ENCODE measurements at places on chromosomes 3 and 15. TPM values are rescaled to one million over a fixed set of nuclear protein-coding genes. Genes with fewer than 3 reads are reported as not detected.
A peak's percentile ranks its signal among the peaks of the same experiment; 100 is the strongest.

- DNase-seq: no peak
Observed at GRCh38 chr3:193377591-193377990, 962 bp downstream of the ATP13A5 start.

DNA sequence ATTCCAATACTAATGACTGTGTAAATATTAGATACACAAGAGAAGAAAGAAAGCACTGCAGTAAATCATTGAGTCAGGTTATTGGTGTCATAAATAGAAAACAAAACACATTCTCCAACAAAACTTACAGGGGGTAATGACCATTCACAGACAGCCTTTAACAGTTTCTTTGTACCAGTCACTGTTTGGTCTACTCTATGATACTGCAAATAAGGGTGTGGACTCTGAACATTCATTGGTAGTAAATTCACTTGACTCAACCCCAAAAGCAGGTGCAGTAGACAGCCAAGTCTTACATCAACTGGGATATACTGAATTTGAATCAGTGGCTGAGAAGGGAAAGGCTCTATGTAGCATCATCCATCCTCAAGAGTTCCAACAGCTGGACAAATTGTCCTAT is 463.5 kb downstream of the FOXP1 start:
- DNase-seq: no peak

The SSUH2 gene
- total RNA-seq: 0.44 TPM

GRCh38 chr3:8581373-8581772 is 63.2 kb downstream of the SSUH2 start:
- DNase-seq: no peak

The IL12A gene
- total RNA-seq: 0.22 TPM

DNA sequence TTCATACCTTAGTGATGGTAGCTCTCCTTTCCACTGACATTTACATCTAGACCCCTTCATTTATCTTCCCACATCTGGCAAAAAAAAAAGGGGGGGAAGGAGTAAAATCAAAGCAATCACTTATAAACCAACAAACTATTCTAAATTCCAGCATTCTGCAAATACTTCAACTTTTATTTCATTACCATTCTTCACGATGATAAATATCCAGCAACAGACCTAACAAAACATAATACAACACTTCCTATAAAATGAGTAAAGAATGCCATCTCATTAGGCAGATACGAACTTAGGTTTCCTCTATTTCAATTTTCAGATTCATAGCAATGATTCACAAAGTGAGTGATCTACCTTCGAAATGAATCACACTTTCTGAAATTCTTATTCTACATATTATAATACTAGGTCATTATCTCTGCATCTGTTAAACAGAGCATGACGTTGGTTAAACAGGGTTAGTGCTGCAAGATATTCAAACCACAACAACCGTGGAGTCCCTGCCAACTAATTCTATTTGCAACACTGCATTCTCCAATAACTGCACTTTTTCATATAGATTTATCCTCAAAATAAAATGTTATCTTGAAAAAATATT is at the start of gene LRRFIP2:
LRRFIP2 (minus strand) TSS at position 51 of the 595 bp plus-strand sequence. CDS start 25,599 bp downstream, outside the sequence.
- DNase-seq: no peak

- DNase-seq: no peak
Observed at GRCh38 chr15:48025118-48025517, 95.7 kb upstream of the SLC24A5 start.

GRCh38 chr15:73660455-73660854 is 23.7 kb upstream of the CD276 start:
- no peak for DNase-seq

The CCNB2 gene
- total RNA-seq: 0.94 TPM

GRCh38 chr3:127226457-127226856 is 33.5 kb downstream of the PRR23E start:
- DNase-seq: no peak

- DNase-seq: no peak
Observed at GRCh38 chr3:53711387-53711786, 134.8 kb downstream of the CHDH start.

The SOX14 gene
- not detected for total RNA-seq

The HYAL3 gene
- 2.0 TPM for total RNA-seq

GRCh38 chr3:141456301-141456625 is 30.6 kb upstream of the RASA2 start:
- no peak for DNase-seq

DNA sequence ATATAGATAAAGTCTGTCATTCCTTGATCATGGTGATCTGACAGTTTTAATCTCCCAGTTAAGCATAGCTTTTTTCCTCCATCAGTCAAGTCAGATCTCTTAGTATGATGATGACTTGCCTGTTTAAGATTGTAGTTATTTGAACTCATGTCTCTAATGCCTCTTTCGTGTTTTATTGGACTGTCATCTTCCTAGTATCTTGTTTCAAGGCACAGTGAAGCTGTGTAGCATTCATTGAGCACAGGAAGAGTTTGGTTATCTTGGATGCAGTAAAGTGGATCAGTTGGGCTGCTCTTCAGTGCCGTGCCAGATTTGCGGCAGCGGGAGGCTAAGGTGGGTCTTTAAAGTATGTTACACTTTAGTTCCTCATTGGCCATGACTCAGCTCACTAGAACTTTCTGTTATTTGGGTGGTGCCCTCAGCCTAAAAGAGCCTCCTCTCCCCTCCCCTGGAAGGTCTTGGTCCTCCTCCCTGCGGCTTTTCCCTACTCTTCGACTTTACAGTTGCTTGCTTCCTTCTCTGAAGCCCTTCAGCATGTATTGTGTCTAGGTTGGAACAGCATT is 45.7 kb upstream of the SKOR1 start:
- no peak for DNase-seq

The ARHGAP31 gene
- total RNA-seq: 28.7 TPM

- no peak for DNase-seq
Observed at GRCh38 chr3:33687406-33688010, 30.5 kb downstream of the CLASP2 start.

The PTX3 gene
- 2.7 TPM for total RNA-seq

DNA sequence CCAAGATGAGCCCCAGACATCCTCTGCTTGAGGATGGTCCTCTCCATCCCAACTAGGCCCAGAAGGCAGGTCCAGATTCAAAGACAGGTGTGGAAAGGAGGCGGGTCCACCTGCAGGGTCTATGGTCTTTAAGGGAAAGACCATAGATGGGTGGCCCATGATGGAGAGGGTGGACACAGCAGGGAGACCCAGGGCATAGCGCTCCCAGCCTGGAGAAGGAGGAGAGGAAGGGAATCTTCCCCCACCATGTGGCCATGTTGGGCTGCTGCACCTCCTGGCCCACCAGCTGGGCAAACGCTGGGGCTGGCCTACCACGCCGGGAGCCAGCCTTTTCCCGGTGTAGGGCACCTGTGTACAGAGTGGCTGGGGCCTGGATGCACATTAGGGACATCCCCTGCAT is 265.2 kb upstream of the TLE3 start:
- peak; percentile 66 for DNase-seq

The DAZL gene
- total RNA-seq: not detected

DNA sequence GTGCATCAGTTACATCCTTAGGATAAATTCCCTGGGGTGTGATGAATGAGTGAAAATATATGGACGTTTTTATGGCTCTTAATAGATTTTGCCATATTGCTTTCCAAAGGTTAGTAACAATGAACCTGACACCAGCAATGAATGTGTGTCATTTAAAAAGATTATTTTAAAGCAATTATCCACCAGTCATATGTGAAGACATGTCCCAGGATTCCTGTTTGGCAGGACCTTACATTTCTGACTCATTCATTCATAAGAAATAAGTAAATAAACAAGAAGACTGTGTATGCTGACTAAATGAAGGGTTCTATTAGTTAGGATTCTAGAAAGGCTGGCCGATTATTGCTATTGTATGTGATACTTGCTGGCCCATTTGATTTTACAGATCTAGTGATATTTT is 201.5 kb downstream of the SOX2 start:
- DNase-seq: no peak

The FGF7 gene
- 23.8 TPM for total RNA-seq

The GRM2 gene
- 0.57 TPM for total RNA-seq

The IP6K2 gene
- total RNA-seq: 69.4 TPM

DNA sequence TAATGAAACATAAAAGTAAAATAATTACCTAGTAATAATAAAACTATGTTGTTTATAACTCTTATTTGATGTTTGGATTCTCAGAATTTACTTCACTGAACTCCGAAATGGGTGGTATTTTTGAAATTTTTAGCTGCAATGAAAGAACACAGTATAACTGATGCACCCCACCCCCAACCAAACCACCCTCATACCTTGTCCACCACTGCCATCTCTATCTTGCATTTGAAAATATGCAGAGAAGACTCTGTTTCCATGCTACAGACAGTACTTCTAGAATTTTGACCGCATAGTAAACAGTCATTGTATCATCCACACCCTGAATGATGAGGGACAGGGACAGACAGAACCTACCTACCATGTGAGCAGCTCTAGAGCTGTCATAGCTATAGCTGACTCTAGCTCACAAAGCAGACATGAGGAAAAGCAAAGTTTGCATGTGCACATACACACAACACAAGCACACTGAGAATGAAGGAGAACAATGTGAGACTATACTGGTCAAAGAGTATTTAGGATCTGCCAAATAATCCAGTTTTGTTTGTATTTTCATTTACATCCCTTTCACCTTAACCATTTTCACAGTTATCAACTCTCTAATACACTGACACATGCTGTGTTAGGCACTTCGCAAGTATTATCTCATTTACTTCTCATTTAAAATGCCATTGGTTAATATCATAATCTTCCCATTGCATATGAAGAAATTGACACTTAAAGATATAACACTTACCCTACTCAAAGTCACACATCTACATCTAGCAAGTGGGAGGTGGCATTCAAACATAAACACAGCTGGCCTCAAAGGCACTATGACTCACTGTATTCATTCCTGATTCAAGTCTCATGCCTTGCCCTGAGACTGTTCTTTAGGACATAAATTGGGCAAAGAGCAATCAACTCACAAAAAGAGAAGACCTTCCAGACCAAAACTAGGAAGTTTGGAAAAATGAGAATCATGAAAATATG is 1014.7 kb upstream of the CFAP20DC start:
- DNase-seq: no peak

The SERINC4 gene
- total RNA-seq: 0.13 TPM

The SLC28A2 gene
- total RNA-seq: not detected

GRCh38 chr3:10772271-10773161 is 43.5 kb upstream of the SLC6A11 start:
- DNase-seq: no peak

The REC114 gene
- total RNA-seq: not detected

GRCh38 chr15:40092979-40093869 is 15.5 kb downstream of the BMF start:
- peak; percentile 54 for DNase-seq

GRCh38 chr3:101827211-101828174 is 21.8 kb upstream of the NFKBIZ start:
- DNase-seq: peak; percentile 91

GRCh38 chr15:39513936-39514335 is 66.9 kb upstream of the THBS1 start:
- DNase-seq: no peak

- peak; percentile 83 for DNase-seq
Observed at GRCh38 chr3:195892105-195893043, 16.0 kb downstream of the TNK2 start.

The DNAJA4 gene
- 31.1 TPM for total RNA-seq
